Astrocyte of the cerebellum (primary cell): ENCODE measurements at places on chromosomes 11 and 22.
A peak's percentile ranks its signal among the peaks of the same experiment; 100 is the strongest.

- DNase-seq: peak; percentile 92
These were observed 10.9 kb downstream of the ACO2 start for GRCh38 chr22:41479671-41480396.

GRCh38 chr11:9858218-9858617 lies 194.3 kb downstream of the SWAP70 start:
- no peak for DNase-seq

GRCh38 chr11:7874056-7874455 lies 57.0 kb downstream of the OR10A6 start:
- DNase-seq: no peak

DNA sequence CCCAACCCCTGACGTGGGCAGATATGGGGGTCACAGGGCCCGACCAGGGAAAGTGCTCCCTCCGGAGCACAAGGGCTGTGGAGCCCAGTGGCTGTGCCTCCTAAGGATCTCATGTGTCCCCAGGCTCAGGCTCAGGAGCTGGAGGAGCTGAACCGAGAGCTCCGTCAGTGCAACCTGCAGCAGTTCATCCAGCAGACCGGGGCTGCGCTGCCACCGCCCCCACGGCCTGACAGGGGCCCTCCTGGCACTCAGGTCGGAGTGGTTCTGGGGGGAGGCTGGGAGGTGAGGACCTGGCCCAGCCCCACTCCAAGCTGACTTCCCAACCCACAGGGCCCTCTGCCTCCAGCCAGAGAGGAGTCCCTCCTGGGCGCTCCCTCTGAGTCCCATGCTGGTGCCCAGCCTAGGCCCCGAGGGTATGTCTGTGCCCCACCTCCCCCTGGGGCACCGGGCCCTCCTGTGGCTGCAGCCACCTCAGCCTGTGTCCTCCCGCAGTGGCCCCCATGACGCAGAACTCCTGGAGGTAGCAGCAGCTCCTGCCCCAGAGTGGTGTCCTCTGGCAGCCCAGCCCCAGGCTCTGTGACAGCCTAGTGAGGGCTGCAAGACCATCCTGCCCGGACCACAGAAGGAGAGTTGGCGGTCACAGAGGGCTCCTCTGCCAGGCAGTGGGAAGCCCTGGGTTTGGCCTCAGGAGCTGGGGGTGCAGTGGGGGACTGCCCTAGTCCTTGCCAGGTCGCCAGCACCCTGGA lies 2.5 kb downstream of the RASSF7 start:
- no peak for DNase-seq

DNA sequence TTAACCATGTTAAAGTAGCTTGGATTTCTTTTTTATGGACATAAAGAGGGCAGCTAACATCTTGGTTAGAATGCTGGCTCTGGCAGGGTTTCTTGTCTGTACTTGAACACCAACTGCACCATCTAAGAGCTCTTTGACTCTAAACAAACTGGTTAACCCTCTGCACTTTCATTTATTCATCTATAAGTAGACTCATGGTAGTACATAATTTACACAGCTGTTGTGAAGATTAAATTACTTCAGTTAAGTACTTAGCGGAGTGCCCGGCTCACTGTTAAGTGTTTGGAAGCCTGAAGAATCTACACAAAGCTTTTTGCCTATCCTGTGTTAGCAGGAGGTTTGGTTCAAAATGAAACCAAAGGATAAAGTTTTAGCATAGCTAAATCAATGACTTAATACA lies 846.2 kb upstream of the API5 start:
- DNase-seq: no peak

DNA sequence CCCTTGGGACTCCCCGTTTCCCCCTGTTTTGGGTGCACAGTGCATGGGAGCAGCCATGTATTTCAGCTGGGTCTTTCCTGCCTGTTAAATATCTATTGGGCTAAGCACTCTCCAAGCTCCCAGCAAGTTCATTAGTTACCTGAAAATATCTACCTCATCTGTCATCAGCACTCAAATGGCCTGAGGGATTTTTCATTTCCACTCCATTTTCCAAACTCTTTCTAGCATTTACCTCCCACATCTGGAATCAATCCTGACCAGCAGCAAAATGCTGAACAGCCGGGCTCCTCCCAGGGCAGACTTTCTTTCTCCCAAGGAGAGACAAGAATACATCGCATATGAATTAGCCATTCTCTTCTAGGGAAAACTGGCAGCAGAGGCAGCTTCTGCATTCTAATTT lies 273.5 kb upstream of the MPPED2 start:
- DNase-seq: no peak

GRCh38 chr11:119676461-119677020 lies 52.5 kb downstream of the NECTIN1 start:
- DNase-seq: no peak

GRCh38 chr22:25104367-25104766 lies 95.3 kb upstream of the CRYBB3 start:
- DNase-seq: no peak

GRCh38 chr11:61080526-61080925 lies 21.8 kb upstream of the CD5 start:
- DNase-seq: no peak

DNA sequence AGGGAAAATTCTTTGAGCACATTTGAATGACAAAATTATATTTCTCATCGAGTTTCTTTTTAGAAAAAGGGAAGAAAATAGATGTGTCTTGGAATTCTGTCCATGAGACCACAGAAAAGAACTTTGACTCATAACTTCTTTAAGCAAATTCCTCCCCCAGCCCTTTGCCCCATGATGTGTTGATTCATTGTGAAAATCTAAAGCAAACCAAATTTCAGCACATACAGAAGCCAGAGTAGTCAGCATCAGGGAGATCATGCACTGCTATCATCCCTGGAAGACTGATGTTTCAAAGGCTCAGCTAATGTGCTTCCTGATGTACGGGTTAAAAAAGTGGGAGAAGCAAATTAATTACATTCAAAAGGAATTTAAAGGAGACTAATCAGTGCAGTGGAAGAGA lies 159.7 kb downstream of the FAT3 start:
- peak; percentile 33 for DNase-seq

DNA sequence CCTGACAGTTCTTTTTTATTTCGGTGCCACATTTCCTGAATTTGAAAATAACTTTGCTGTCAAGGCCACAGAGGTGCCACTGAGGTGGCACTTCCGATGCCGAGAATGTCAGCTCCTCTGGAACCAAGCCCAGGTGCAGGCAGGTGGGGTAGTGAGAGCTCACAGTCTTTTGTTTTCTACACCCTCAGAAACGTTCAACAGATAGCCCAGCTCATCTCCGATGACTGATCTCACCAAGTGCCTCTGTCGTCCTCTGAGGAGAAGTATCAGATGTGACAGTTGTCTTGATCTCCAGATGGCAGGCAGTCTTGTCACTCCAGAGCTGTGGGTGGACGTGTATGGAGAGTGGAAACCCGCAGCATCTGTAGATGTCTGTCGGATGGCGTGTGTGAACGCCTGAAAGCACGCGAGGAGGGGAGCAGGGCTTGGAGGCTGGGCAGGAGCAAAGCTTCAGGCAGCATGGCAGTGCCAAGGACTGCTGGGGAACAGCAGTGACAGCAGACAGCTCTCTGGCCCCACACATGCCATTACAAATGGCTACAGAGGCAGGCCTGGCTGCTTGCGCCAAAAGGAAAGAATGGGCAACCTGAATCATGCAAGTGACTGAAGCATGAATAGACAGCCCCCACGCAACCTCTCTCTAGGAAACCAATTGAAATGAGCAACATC lies 877.0 kb downstream of the OPCML start:
- DNase-seq: no peak

GRCh38 chr11:20002312-20003216 lies 157.7 kb downstream of the DBX1 start:
- DNase-seq: no peak

GRCh38 chr22:46290843-46291785 lies 5.6 kb upstream of the GTSE1 start:
- DNase-seq: no peak

DNA sequence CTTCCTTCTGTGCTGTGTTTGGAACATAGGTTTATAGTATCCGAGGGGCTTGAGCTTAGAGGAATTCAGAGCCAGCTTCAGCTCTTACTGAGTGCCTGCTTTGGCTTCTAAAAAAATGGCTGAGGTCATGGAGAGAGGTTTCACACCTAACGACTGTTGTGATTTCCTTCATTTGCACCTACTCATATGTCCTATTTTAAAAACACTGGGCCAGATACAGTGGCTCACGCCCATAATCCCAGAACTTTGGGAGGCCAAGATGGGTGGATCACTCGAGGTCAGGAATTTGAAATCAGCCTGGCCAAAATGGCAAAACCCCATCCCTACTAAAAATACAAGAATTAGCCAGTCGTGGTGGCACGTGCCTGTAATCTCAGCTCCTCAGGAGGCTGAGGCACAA lies 38.3 kb upstream of the SYT13 start:
- DNase-seq: no peak

- DNase-seq: peak; percentile 18
These were observed 85.0 kb upstream of the EIF3D start for GRCh38 chr22:36613958-36614357.
